Thoracic aorta (tissue), 2 donors: ENCODE measurements at places on chromosomes 2 and 18. TPM values are rescaled to one million over a fixed set of nuclear protein-coding genes. Genes with fewer than 3 reads are reported as not detected.
A peak's percentile ranks its signal among the peaks of the same experiment; 100 is the strongest.

DNA sequence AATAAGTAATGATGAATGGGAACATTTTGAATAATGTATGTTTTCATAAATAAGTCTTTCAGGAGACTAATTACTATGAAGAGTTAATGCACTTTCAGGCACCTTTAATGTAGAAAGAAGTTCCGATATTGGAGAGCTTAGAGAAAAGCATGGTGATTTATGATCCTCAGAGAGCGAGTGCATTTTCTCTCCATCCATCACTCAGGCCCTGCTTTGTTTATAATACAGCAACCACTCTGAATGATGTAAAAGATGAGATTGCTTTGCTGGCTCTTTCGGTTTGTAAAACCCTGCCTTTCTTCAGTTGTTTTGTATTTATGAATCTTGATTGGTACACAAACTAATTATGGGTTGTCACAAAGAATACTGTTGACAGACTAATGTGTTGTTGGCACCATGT, 132.0 kb downstream of the NYAP2 start:
- H3K27ac ChIP-seq: no peak overlapping the region
- no peak for DNase-seq
- no peak overlapping the region for H3K4me3 ChIP-seq
- H3K27me3 ChIP-seq: no peaks in the 10 kb centered on the region
- H3K36me3 ChIP-seq: no peaks in the 10 kb centered on the region

GRCh38 chr2:209147981-209148380, 275.9 kb upstream of the MAP2 start:
- H3K27me3 ChIP-seq: no peaks in the 10 kb centered on the region
- DNase-seq: no peak
- no peaks in the 10 kb centered on the region for H3K4me1 ChIP-seq
- no peak overlapping the region for H3K27ac ChIP-seq
- H3K36me3 ChIP-seq: no peaks in the 10 kb centered on the region

GRCh38 chr18:22283116-22283395, 113.7 kb downstream of the GATA6 start:
- no peak for DNase-seq
- H3K27ac ChIP-seq: no peak overlapping the region
- no peaks in the 10 kb centered on the region for H3K27me3 ChIP-seq
- H3K36me3 ChIP-seq: no peaks in the 10 kb centered on the region
- peaks cover 14% of the 10 kb centered on the region for H3K4me1 ChIP-seq

DNA sequence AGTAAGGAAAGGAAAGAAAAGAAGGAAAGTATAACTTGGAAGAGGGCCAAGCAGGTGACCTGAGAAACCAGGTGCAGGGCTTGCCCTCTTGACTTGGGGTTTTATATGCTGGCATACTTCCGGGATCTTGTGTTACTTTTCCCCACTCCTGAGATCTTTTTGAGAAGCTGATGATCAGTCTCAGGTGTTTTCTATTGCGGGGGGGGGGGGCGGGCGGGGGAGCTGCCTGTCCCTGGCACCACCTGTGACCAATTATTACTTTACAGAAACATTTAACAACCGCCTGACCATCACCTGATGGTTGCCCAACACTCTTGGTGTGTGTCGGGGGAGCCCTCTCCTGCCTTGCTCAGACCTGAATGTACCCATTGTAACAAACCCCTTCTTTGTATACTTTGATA, 6.9 kb upstream of the CASP10 start:
- H3K4me3 ChIP-seq: no peak overlapping the region
- no peaks in the 10 kb centered on the region for H3K4me1 ChIP-seq
- no peak for DNase-seq

DNA sequence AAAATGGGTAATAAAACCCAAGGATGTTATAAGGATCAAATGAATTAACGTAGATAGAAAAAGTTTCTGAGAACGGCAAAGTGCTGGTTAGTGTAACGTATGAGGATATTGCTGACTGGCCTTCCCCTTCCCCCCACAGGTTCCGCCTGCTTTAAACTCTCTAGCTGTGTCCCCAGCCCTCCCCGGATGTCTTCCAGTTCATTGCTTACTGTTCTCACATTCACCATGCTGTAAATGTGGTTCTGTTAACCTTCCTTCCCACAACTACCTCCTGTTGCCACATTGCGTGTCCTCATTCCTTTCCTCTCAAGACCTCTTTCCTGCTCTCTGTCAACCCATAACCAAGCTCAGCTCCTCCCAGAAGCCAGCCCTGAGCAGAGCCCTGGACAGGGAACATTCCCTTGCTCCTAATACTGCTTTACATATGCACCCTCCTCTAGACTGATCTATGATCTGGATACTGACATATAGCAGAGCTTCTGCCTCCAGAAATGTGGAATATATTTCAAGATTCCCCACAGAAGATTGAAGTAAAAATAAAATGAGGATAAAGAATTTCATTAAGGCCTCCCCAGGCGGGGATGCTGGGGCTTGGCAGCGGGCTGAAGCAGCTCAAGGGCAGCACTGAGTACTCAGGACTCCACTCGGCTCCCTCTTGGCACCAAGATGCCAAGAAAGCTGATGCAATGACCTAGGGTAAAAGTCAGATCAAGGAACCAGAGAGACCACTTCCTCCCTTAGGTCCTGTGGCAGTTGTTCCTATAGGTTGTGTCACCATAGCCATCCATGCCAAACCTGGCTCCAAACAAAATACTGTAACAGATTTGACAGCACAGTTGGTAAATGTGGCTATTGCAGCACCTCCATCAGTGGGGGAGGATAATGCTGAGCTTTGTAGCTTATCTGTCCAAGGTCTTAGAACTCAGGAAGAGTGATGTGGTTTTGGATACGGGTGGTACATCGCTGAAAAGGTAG, 136.4 kb upstream of the PIK3C3 start:
- no peaks in the 10 kb centered on the region for H3K27me3 ChIP-seq
- H3K4me3 ChIP-seq: no peak overlapping the region
- no peaks in the 10 kb centered on the region for H3K4me1 ChIP-seq

Gene RTN4
- total RNA-seq: 331 TPM

DNA sequence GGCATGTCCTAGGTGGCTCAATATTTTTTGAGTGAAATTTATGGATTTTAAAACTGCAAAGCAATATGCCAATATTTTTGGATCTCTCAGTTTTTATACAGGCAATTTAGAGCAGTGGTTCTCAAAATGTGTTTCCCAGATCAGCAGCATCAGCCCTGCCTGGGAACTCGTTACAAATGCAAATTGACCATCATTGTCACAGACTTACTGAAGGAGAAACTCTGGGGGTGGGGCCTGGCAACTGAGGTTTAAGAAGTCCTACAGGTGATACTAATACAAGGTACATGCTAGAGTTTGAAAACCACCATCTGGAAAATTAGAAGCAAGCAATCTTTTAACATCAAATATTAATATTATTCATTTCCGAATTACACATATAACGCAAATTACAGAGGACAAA, 215.6 kb upstream of the PID1 start:
- no peaks in the 10 kb centered on the region for H3K4me1 ChIP-seq
- H3K27me3 ChIP-seq: no peaks in the 10 kb centered on the region
- DNase-seq: no peak

DNA sequence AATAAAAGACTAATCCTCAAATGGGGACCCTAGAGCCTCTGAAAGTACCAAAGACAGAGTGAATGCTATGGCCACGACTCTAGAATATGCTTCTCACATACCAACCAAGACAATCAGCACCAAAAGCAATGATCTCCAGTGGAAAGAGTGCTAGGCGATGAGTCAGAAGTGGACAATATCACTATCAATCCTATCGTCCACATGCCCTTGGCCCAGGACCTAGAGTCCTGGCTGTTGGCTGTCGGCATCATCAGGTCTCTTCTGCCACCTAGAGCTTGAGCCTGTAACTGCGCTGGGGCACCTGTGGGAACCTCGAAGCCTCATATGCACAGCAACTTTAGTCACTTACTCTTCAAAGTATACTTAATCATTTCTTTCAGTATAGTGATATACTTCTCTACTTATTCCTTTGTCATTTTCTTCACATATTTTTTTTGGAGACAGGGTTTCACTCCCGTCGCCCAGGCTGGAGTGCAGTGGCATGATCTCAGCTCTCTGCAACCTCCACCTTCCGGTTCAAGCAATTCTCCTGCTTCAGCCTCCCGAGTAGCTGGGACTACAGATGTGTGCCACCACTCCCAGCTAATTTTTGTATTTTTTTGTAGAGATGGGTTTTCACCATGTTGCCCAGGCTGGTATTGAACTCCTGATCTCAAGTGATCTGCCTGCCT, 29.7 kb downstream of the NOL10 start:
- DNase-seq: peak; percentile 9
- no peak overlapping the region for H3K27ac ChIP-seq
- H3K27me3 ChIP-seq: no peaks in the 10 kb centered on the region
- peaks cover 28% of the 10 kb centered on the region for H3K36me3 ChIP-seq
- H3K4me3 ChIP-seq: no peak overlapping the region
- H3K4me1 ChIP-seq: no peaks in the 10 kb centered on the region

DNA sequence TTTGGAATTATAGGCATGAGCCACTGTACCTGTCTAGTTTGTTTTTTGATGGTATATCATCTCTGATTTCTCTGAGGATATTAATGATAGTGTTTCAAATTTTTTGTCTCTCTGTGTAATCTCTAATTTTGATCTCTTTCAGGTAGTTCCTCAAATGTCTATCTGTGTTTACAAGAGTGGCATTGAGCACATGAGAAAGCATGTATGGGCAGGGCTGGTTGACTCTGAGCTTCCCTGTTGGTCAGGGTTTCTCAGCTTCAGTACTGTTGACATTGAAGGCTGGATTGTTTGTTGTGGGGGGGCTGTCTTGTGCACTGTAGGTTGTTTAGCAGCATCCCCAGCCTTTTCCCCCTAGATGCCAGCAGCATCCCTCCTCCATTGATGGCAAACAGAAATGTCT, 79.9 kb downstream of the TMEM247 start:
- H3K4me1 ChIP-seq: peaks cover 10% of the 10 kb centered on the region
- DNase-seq: no peak
- H3K27ac ChIP-seq: no peak overlapping the region
- no peak overlapping the region for H3K4me3 ChIP-seq

Gene EMILIN1
- total RNA-seq: 231 TPM
